ENCODE measurements at places on chromosomes 3 and 15.

- H3K4me1 ChIP-seq = no peaks in the 10 kb centered on the region
- no peak overlapping the region for H3K4me3 ChIP-seq
- no peaks in the 10 kb centered on the region for H3K36me3 ChIP-seq
Measured at GRCh38 chr3:195253923-195254432, 17.0 kb downstream of the XXYLT1 start.

DNA sequence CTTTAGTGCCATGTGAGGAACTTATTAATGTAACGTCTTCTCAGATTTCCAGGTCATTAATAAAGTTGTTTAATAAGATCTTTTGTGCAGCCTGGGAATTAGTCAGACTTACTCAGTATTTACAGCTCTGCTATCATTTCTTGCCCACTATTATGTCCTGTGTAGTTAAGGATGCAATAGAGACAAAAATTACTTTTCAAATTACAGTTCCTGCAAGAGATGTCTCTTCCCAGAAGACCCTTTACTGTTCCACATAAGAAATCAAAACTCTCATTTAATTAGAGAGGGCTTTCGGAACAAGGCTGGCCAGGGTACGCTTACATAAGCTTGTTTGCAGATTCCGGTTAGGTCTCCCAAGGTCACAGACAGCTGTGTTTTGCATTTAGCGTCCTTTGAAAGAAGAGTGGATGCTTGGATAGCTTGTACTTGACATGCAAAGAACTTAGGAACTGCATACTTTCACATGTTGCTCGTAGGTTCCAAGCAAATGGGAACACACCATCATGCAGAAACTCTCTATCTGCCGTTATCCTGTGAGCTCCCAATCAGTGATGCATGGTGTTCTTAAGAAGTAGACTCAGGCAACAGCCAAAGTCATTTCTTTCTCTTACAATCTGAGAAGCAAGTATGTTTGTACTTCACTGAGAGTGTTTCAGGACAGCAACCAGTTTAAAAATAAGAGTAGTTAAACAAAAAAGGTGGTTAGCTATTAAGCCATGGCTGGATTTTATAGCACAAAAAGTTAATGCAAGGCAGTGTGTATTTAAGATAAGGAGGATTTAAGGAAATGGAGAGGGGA lies 37.4 kb downstream of the FILIP1L start:
- H3K4me1 ChIP-seq = peaks cover 8% of the 10 kb centered on the region
- H3K36me3 ChIP-seq = no peaks in the 10 kb centered on the region
- no peak overlapping the region for H3K4me3 ChIP-seq
- H3K27me3 ChIP-seq = no peaks in the 10 kb centered on the region

- H3K27ac ChIP-seq = no peak overlapping the region
- no peaks in the 10 kb centered on the region for H3K27me3 ChIP-seq
- no peak overlapping the region for H3K4me3 ChIP-seq
- H3K4me1 ChIP-seq = no peaks in the 10 kb centered on the region
- H3K36me3 ChIP-seq = no peaks in the 10 kb centered on the region
- DNase-seq = no peak
Measured at GRCh38 chr3:149120051-149120972, 9.1 kb upstream of the HPS3 start.

DNA sequence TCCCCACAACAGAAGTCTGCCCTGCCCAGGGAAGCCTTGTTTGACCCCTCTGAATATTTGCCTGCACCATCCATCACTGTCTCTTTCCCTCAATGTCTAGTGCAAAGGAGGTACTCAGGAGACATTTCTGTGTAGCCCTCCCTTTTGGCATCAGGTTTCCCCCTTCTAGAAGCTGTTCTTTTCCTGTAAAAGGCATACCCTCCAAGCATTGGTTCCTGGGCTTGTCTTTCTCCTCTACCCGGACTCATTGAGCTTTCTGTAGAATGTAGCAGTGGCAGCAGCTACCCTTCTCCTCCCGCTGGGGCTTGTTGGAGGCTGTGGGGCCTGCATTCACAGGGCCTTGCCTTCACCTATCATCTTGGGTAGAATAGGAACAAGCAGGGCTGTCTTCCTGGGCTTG lies 63.5 kb downstream of the CTDSPL start:
- no peak for DNase-seq
- H3K36me3 ChIP-seq = no peaks in the 10 kb centered on the region
- H3K27me3 ChIP-seq = no peaks in the 10 kb centered on the region
- no peak overlapping the region for H3K27ac ChIP-seq
- H3K4me1 ChIP-seq = no peaks in the 10 kb centered on the region

DNA sequence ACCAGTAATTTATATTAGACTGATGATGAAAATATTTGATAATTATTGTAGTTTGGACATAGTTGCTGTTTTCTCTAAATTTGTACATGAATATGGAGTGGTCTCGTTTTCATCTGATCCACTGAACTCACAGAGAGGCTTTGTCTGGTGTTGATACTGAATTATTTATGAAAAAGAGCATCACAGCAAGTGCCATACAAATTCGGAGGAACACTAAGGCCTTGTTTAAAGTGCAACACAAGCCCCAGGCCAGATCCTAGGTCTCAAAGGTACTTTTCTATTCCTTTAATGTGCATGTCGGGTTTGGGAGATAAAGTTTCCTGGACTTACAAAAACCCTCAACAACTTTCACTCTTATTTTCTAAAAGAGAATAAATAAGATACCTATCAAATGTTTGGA lies 796.8 kb upstream of the EPHA6 start:
- H3K4me3 ChIP-seq = no peak overlapping the region
- no peaks in the 10 kb centered on the region for H3K27me3 ChIP-seq
- H3K27ac ChIP-seq = no peak overlapping the region
- DNase-seq = no peak

DNA sequence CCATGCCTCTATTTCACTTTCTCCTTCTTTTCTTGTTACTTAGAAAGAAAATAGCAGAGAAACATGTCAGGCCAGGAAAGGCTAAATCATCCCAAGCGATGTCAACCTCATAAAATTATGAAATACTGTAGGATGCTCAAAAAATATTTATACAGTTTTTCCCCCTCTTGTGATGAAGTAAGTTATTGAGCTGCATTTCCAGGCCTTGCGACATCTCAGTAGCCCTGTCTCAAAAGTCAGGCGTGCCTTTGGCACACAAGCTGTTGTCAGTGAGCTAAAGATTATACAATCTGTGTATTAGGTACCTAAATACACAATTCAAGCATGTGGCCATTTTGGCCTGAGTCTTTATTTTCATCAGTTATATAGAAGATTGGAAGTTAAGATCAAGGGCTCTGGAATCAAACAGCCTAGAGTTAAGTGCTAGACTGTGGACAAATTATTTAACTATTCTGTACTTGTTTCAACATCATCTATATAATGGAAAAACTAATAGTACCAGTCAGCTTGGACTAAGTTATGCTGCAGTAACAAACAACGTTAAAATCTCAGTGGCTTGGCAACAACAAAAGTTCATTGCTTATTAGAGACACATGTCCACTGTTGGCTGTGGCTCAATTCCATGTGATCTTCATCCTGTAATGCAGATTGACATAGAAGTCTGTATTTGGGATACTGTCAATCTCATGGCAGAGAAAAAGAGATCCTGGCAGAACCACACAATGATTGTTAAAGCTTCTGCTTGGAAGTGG lies 406.4 kb upstream of the PROK2 start:
- H3K27me3 ChIP-seq = no peaks in the 10 kb centered on the region
- H3K4me1 ChIP-seq = no peaks in the 10 kb centered on the region
- no peak for DNase-seq

Measured in pancreas (tissue), 10 donors.